ENCODE measurements at places on chromosomes 7 and 10.

DNA sequence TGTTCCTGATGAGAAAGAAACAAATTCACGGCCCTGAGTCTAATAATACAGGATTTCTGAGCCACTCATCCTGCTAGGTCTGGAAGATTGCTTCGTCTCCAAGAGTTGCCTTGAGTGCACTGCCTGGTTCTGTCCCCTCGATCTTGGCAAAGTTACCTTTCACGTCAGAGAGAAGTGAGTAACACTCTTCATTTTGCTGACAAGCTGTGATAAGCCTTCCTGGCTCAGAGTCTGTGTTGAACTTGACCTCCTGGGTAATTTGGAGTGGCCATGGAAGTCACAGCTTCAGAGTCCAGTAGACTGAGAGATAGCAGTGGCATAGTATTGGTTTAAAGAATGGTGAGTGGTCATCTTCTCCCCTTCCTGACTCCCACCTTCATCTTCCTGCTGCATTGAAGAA, 64.7 kb upstream of the LRGUK start:
- no peak overlapping the region for H3K4me3 ChIP-seq
- H3K27ac ChIP-seq = no peak overlapping the region
- H3K27me3 ChIP-seq = no peaks in the 10 kb centered on the region
- H3K4me1 ChIP-seq = no peaks in the 10 kb centered on the region
- no peak for DNase-seq

DNA sequence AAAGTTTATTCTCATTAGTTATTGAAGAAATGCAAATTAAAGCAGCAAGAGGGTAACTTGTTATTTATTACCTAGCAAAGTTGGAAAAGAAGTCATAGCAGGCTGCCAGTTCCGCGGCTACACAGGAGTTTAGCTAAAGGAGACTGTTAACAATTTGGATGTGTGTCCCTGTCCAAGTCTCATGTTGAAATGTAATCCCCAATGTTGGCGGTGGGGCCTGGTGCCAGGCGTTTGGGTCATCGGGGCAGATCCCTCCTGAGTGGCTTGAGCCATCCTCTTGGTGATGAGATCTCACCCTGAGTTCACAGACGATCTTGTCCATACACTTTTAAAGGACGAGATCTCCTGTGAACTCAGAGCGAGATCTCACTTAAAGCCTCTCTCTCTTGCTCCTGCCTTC, 608.3 kb downstream of the SH2D4B start:
- H3K27me3 ChIP-seq = no peaks in the 10 kb centered on the region
- H3K36me3 ChIP-seq = no peaks in the 10 kb centered on the region
- DNase-seq = no peak
- no peaks in the 10 kb centered on the region for H3K4me1 ChIP-seq
- H3K4me3 ChIP-seq = no peak overlapping the region

GRCh38 chr7:91620827-91621226, 259.7 kb downstream of the MTERF1 start:
- no peak overlapping the region for H3K27ac ChIP-seq
- DNase-seq = no peak
- H3K27me3 ChIP-seq = no peaks in the 10 kb centered on the region

DNA sequence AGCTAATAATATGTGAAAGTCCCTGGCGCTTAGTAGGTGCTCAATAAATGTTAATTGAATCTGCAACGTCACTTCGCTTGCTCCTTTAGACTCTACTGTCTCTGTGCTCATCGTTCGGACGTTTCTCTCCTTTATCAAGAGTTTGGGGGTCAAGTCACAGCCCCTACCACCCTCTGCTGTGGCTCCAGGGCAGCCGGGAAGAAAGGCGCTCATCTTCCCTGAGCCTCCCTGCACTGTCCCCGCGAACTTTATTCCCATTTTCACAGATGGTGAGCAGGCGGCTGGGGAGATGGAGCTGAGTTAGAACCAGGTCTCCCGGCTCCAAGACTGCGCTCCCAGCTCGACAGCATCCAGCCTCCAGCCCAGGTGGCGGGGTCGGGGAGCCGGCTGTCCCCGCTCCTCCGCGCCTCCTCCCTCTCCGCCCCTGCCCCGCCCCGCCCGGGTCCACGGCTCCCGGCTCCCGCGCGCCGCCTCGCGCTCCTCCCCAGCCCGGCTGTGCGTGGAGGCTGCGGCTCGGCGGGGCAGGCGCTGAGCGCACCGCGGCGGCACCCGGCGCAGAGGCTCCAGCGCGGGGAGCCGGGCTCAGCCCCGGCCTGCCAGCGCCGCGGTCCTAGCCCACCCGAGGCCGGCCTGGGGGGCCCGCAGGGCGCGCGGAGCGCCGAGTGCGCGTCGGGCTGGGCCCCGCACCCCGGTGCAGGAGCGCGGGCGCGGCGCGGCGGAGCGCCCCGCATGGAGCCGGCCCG, at the start of gene CLEC2L:
Gene CLEC2L (plus strand): TSS at position 487 of the 743 bp plus-strand sequence. CDS start 243 bp downstream, at position 730.
- peaks cover 28% of the 10 kb centered on the region for H3K27me3 ChIP-seq
- no peak within 1 kb of the TSS for H3K4me3 ChIP-seq
- no peaks in the 10 kb centered on the region for H3K36me3 ChIP-seq
- H3K4me1 ChIP-seq = no peaks in the 10 kb centered on the region
- H3K27ac ChIP-seq = no peak within 1 kb of the TSS

GRCh38 chr10:35327790-35328403, 8.4 kb upstream of the CCNY start:
- no peaks in the 10 kb centered on the region for H3K36me3 ChIP-seq
- H3K27ac ChIP-seq = no peak overlapping the region
- H3K4me1 ChIP-seq = no peaks in the 10 kb centered on the region
- no peak for DNase-seq
- no peak overlapping the region for H3K4me3 ChIP-seq

DNA sequence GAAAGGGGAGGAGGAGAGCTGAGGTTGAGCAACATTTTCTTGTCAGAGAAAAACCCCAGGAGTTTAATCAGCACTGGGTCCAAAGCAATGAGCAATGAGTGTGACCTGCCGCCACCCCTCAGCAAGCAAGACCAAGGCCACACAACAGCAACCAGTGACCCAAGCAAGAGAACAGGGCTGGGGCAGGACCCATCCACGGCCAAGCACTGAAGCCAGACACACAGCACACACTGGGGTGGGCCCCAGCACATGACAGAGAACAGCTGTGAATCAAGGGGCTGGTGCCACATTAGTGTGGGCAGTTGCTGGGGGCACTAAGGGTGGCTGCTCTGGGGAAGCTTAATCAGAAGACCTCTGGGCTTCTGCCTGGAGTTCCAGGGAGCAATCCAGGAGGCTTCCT, 16.2 kb downstream of the TMEM72 start:
- H3K4me1 ChIP-seq = no peaks in the 10 kb centered on the region
- no peak overlapping the region for H3K27ac ChIP-seq
- H3K27me3 ChIP-seq = no peaks in the 10 kb centered on the region
- no peak overlapping the region for H3K4me3 ChIP-seq

DNA sequence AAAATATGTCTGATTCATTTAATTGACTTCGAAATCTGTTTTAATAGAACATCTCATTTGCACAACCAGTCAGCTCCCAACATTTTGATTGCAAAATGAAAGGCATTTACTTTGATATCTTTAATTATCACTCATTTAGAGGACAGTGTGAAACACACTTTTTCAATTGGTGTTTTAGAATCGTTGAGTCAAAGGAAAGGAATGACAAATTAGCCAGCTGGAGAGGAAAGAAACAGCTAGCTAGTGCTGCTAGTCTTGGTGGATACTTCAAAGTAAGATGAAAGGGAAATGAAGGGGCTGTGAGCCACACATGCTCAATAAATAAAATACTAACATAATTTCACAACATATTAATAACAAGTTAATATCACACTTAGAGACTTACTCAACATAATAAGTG, 570.2 kb downstream of the PHTF2 start:
- no peaks in the 10 kb centered on the region for H3K36me3 ChIP-seq
- H3K27ac ChIP-seq = no peak overlapping the region
- no peak for DNase-seq
- no peak overlapping the region for H3K4me3 ChIP-seq
- H3K4me1 ChIP-seq = no peaks in the 10 kb centered on the region

- no peak overlapping the region for H3K4me3 ChIP-seq
- no peaks in the 10 kb centered on the region for H3K27me3 ChIP-seq
These were observed 891.6 kb downstream of the GRM8 start for GRCh38 chr7:126361183-126361582.

DNA sequence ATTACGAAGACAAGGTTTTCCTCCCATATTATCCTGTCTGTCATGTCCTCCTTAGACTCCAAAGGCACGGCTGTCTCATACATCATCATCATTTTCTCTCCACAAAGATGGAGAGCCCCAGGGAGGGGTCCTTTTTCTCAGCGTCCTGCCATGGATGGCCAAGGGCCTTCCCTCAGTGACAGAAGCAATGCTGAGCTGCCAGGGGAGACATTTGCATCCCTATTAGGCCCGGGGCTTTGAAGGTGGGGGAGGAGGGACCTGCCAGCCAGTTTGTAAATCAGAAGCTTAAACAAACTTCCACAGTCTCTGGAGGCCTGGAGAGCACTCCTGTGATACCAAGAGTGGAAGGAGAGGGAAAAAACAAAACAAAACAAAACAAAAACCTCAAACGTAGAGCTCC, 112.4 kb upstream of the ADO start:
- no peaks in the 10 kb centered on the region for H3K27me3 ChIP-seq
- no peaks in the 10 kb centered on the region for H3K4me1 ChIP-seq
- H3K36me3 ChIP-seq = no peaks in the 10 kb centered on the region
- H3K4me3 ChIP-seq = no peak overlapping the region

Measured in breast epithelium (tissue), 4 donors.